Heart right ventricle (tissue), 16 donors: ENCODE measurements at places on chromosomes 7 and 10. TPM values are rescaled to one million over a fixed set of nuclear protein-coding genes. Genes with fewer than 3 reads are reported as not detected.
A peak's percentile ranks its signal among the peaks of the same experiment; 100 is the strongest.

DNA sequence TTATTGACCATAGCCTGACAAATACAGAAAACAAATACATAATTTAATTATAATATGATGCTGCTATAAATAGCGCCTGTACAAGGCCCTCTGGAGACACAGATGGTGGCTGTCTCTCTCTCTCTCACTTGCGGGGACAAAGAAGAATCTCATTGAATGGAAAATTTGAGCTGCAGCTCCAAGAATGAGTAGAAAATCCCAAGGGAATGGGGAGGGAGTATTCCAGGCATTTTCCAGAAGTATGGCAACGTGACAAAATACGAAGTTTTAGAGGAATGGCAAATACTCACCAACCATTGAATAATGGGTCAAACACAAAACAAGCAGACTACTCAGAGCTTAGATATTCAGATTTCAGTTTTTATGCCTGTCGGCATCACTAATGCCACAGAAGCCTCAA lies 179.9 kb downstream of the NRP1 start:
- peak overlapping the region; percentile 82 for H3K27ac ChIP-seq
- H3K4me3 ChIP-seq: no peak overlapping the region
- DNase-seq: no peak
- H3K4me1 ChIP-seq: peaks cover 44% of the 10 kb centered on the region
- H3K27me3 ChIP-seq: no peaks in the 10 kb centered on the region

DNA sequence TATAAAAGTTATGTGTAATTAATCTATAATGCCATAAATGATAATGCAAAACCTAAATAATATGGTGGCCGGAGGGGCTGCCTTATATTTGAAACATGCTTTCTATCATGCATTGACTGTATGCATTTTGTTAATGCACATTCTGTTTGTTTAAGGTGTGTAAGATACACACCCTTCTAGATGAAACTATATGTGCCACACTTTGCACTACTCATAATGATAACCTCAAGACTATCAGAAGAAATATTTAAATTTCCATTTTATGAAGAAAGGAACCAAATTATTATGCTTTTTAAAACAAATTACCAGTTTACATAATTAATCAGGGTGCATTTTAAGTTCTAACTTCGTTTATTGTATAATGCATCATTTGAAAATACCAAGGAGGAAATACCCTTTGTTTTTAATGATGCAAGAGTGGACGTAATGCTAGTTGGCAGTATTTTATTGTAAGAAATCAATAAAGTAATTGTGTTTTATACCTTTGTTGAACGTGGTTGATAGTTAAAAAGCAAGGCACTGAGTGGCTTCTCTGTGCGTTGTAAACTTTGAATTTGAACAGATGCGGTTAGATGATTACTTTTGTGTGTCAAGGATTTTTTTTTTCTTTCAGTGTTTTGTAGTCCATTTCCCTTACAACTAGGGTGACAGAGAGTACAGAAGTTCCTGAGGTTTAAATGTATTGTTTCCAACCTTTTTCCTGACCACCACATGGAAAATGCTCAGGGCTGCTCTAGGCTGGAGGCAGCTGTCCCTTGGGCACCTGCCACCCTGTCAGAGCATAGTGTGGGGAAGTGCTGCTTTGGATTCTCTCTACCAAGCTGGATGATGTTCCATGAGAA lies 21.6 kb downstream of the NRBF2 start:
- no peaks in the 10 kb centered on the region for H3K4me1 ChIP-seq
- H3K4me3 ChIP-seq: no peak overlapping the region
- no peak for DNase-seq
- peaks cover 60% of the 10 kb centered on the region for H3K36me3 ChIP-seq

GRCh38 chr10:108454793-108455192 lies 1290.3 kb upstream of the SORCS1 start:
- no peaks in the 10 kb centered on the region for H3K36me3 ChIP-seq
- H3K4me3 ChIP-seq: no peak overlapping the region
- no peak overlapping the region for H3K27ac ChIP-seq
- no peaks in the 10 kb centered on the region for H3K4me1 ChIP-seq

The C10orf62 gene
- not detected for total RNA-seq

DNA sequence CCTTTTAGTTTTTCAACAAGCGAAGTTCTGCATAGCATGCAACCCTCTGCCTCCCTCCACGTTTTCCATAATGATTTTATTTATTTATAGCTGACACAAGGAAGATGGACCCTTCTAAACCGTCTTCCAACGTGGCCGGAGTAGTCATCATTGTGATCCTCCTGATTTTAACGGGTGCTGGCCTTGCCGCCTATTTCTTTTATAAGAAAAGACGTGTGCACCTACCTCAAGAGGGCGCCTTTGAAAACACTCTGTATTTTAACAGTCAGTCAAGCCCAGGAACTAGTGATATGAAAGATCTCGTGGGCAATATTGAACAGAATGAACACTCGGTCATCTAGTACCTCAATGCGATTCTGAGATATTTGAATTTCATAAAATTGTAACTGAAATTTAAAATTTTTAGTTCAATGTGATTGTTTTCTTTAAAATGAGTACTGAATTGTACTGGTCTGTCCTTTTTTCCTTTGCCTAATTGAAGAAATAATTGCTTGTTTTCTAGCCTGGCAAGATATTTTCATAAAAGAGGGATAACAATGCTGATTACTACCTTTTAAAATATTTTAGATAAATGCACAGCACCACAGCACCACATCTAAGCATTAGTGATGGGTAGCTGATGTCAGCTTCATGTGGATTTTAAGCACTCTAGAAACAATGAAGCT lies 41.5 kb upstream of the SLC39A12 start:
- H3K4me3 ChIP-seq: no peak overlapping the region
- no peaks in the 10 kb centered on the region for H3K36me3 ChIP-seq
- peaks cover 10% of the 10 kb centered on the region for H3K4me1 ChIP-seq
- H3K27me3 ChIP-seq: no peaks in the 10 kb centered on the region
- peak; percentile 56 for DNase-seq

GRCh38 chr7:150978126-150978789 lies at the start of gene KCNH2:
Gene KCNH2 (minus strand): TSS chr7:150978321. CDS start chr7:150977913, 408 bp downstream.
- H3K4me1 ChIP-seq: peaks cover 25% of the 10 kb centered on the region
- peak; percentile 77 for DNase-seq
- H3K27me3 ChIP-seq: peaks cover 14% of the 10 kb centered on the region
- H3K36me3 ChIP-seq: no peaks in the 10 kb centered on the region
- peak within 1 kb of the TSS; percentile 97 for H3K27ac ChIP-seq
- peak within 1 kb of the TSS; percentile 41 for H3K4me3 ChIP-seq

GRCh38 chr10:8013619-8014018 lies 40.9 kb upstream of the GATA3 start:
- H3K27ac ChIP-seq: no peak overlapping the region
- no peaks in the 10 kb centered on the region for H3K36me3 ChIP-seq

The POLR1F gene
- total RNA-seq: 7.8 TPM

- DNase-seq: no peak
- no peak overlapping the region for H3K4me3 ChIP-seq
- H3K4me1 ChIP-seq: peaks cover 47% of the 10 kb centered on the region
- no peaks in the 10 kb centered on the region for H3K36me3 ChIP-seq
- no peaks in the 10 kb centered on the region for H3K27me3 ChIP-seq
- H3K27ac ChIP-seq: peak overlapping the region; percentile 39
Observed at GRCh38 chr7:132376361-132377013, 199.8 kb downstream of the PLXNA4 start.

DNA sequence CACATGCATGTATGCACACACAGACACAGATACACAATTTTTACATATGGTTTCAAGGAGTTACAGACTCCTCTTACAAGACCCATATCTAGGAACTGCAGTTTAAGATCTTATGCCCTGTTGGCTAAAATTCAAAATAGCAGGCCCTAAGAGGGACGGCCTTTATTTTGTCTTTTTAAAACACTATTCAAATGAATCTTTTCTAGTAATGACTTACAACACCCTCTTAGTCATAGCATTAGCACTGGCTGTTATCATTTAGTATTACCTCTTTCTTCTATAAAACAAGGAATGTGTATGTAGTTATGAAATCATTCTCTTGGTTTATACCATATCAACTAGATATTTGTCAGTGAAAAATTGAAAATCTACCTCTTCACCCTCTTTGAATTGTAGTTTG lies 15.3 kb downstream of the PAPSS2 start:
- H3K27me3 ChIP-seq: no peaks in the 10 kb centered on the region
- H3K4me3 ChIP-seq: no peak overlapping the region
- H3K4me1 ChIP-seq: no peaks in the 10 kb centered on the region
- no peak for DNase-seq
- no peaks in the 10 kb centered on the region for H3K36me3 ChIP-seq
